ENCODE measurements at places on chromosomes 16 and 17.

- DNase-seq, result peak; percentile 37
Observed at GRCh38 chr16:80803339-80804055, 901 bp downstream of the CDYL2 start.

GRCh38 chr16:74192281-74192797 is 104.3 kb upstream of the PSMD7 start:
- DNase-seq, result no peak

- DNase-seq, result no peak
Observed at GRCh38 chr17:66423056-66423955, 120.9 kb downstream of the PRKCA start.

GRCh38 chr16:88379694-88380040 is 3.1 kb upstream of the ZNF469 start:
- no peak for DNase-seq

- DNase-seq, result no peak
Observed at GRCh38 chr17:47696717-47697642, 3.0 kb downstream of the TBKBP1 start.

- no peak for DNase-seq
Observed at GRCh38 chr17:77167472-77168306, 26.9 kb downstream of the SEC14L1 start.

DNA sequence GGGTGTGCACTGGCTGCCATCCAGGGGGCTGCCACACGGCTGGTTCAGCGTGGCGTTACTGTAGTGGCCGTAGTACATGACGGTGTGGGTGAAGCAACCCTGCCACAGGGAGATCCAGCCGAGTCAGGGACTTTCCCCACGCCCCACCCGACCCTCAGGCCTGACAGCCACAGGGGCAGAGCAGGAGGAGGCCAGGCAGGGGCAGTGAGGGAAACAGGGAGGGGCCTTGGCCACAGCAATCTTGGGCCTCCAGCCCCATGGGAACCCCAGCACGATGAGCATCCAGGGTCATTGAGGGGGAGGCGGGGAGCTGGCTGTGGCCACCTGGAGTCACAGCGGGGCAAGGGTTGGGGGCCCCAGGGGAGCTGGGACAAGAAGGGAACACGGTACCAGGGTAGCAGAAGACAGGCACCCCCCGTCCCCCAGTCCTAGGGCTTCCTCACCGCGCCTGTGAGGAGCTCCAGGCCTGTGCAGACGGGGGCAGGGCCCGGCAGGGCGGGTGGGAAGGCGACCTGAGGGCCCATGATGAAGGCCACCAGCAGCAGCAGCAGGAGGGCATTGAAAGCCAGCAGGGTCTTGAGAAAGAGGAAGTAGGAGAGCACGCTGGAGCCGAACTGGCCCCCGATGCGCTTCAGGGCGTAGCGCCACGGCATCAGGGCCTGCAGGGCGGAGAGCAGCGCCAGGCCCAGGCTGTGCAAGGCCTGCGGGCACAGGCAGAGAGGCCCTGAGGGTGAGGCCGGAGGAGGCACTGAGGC is 4.3 kb downstream of the TMC6 start:
- DNase-seq, result no peak

DNA sequence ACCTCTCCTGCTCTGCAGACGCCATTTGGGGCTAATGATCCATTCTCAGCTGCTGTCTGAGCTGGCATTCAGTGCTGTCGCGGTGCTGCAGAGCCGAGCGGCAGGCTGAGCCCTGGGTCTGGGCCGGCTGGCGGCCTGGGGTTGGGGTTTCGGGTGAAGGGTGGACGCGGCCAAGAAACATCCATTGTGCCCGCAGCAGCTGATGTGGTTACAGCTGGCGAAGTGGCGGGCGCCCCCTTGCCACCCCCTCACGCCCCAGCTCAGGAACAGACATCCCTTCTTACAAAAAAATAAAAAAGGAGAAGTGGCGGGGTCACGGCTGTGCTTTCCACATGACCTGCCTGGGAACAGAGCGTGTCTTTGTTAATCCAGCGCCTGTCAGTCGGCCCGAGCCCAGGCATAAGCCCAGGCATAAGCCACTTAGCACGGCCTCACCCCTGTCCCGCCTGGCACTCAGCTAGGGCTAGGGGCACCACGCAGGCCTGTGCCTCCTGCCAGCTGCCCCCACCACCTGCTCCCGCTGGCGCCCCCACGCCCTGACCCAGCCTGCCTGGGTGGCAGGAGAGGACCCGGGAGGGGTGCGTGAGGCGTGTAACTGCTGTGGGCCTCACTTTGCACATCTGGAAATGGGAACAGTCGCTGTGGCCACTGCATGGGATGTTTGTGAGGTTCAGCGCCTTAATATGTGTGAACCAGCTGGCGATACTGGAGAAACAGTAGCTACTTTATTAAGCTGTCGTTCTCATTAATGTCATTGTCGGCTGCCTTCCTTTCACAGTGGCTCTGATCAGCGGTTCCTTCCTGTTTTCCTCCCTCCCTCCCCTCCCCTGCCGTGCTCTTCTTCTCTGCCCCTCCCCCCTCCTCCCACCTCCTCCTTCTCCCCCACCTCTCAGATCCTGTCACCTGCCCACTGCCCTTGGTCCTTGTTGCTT is 197.7 kb upstream of the CIBAR2 start:
- DNase-seq, result peak; percentile 96

- no peak for DNase-seq
Observed at GRCh38 chr16:77674888-77675287, 47.4 kb upstream of the NUDT7 start.

GRCh38 chr17:16085066-16085699 is 85.6 kb downstream of the TTC19 start:
- DNase-seq, result no peak

DNA sequence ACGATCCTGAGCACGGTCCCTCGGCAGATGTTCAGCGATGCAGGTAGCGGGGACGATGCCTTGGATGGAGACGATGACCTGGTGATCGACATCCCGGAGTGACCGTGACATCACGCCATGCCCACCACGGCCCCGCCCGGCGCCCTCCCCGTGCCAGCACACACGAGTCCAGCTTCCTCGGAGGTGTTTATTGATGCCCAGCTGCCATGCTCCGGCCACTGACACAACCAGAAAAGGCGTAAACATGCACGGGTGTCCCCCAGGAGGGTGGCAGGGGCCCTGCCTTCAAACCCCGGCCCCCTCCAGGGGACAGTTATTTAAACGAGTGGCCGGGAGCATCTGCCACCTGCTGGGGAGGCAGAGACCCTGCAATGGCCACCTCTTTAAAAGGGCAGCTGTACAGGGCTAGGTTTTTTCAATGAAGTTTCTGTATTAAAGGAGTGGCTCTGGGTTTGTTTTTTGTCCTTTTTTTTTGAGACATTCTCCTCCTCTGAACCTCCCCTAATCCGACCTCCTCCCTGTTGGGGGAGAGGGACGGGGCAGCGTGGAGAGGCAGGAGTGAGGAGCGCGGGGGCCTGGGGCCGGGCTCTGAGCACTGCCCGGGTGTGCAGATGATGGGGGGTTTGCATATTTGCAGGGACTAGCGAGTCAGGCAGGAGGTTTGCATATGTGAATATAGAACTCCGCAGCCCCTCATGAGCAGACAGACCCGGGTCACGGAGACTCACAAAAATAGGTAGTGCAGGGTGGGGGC is 5.3 kb downstream of the DOC2A start:
- DNase-seq, result peak; percentile 28

GRCh38 chr17:37068266-37068665 is 119.5 kb downstream of the AATF start:
- DNase-seq, result no peak

All from head of caudate nucleus (tissue), 42 donors.